Thoracic aorta (tissue), 2 donors: ENCODE measurements at places on chromosomes 12 and 14.

GRCh38 chr12:83092129-83092528 lies 405.4 kb downstream of the TMTC2 start:
- no peak for DNase-seq

DNA sequence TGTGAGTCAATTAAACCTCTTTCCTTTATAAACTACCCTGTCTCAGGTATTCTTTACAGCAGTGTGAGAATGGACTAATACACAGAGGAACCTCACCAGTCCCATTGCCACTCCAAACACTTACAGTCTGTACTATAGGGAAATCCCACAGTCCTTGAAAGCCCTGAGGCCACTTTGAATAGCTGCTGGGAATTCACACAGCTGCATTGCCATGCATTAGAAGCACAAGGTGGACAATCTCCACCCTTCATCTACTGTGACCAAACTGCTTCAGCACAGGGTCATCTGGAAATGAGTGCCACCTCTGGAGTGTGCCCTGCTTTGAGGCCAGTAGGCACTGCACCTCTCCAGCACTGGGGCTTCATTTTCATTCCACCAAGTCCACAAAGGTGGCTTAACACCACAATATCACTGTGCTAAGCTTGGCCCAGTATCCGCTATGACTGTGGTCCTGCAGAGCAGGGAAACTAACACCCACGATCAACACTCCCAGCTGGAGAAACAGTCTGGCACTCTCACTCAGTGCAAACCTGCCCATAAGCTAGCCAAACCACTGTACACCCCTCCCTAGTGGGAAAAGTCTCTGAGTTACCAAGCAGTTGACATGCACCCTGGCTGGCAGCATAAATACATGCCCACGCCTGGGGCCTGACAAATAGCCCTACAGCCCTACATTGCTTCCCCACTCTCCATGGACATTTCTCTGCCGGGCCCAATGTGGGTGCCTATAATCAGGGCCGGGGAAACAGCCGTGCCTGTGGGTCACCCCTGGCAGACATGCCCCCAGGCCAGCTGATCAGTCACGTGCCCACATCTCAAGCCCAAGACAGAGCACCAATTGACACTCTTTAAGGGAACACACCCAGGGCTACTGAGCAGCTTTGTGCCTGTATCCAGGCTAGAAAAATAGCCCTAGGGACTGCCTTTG lies 294.3 kb upstream of the MGAT4C start:
- no peak for DNase-seq

DNA sequence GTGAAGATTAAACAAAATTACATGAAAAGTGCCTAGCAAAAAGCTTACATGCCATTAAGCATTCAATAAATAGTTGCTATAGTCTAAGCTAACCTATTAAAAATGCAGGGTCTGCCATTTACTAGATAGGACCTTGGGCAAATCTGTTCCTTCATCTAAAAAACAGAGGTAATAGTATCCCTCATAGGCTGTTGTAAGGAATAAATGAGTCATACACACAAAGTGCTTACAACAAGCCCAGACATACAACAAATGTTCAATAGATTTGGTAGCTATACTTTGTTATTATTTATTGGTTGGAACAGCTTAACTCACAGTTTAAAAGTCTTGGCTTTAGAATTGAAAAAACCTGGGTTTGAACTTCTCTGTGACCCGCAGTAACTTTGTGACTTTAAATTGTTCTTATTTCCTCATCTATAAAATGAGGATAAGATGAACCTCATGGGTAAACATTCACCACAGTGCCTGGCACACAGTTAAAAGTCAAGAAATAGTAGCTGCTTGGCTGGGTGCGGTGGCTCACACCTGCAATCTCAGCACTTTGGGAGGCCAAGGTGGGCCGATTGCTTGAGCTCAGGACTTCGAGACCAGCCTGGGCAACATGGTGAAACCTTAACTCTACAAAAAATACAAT lies 24.7 kb downstream of the HEATR5A start:
- no peak for DNase-seq

- DNase-seq, result no peak
These were observed 1.3 kb upstream of the NR2C1 start for GRCh38 chr12:95074766-95075165.

- no peak for DNase-seq
These were observed 485.9 kb downstream of the APAF1 start for GRCh38 chr12:99130808-99131553.

DNA sequence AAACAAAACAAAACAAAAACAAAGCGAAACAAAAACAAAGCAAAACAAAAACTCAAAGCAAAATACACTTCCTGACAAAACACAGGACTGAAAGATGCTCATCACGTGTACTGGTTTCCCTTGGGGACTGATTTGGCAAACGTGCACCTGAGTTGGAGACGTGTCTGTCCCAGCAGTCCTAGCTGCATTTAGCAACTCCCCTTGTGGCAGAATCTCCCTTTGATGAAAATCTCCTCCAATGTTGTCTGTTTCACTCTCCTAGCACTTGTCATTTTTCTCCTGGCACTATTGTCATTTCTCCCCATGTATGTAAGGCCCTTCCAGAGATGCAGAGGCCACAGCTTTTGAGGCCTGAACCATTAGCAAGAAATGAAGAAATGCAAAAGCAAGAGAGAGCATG lies 6.8 kb upstream of the SLC24A4 start:
- DNase-seq, result no peak

GRCh38 chr14:58078471-58078870 lies 73.5 kb downstream of the ARMH4 start:
- no peak for DNase-seq

DNA sequence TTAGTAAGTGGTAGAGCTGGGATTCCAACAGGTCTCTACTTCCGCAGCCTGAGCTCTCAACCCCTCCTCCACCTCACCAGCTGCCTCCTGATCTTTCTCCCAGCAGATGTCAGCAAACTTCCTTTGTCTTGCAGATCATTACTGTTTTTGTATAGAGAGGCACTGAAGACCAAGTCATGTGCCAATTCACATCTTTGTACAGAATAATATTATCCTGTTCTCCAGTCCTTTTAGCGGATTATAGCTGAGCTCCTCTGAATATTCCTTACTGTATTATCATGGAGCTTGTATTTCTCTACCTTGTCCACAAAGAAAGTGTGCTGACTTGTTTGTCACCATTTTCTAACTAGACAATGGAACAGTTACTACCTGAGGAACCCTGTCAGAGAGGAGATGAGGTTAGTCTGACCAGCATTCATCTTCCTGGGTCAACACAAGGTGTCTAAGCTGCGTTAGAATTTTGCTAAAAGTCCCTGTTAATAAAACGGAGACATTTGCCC lies 142.3 kb upstream of the ARHGAP5 start:
- DNase-seq, result no peak

DNA sequence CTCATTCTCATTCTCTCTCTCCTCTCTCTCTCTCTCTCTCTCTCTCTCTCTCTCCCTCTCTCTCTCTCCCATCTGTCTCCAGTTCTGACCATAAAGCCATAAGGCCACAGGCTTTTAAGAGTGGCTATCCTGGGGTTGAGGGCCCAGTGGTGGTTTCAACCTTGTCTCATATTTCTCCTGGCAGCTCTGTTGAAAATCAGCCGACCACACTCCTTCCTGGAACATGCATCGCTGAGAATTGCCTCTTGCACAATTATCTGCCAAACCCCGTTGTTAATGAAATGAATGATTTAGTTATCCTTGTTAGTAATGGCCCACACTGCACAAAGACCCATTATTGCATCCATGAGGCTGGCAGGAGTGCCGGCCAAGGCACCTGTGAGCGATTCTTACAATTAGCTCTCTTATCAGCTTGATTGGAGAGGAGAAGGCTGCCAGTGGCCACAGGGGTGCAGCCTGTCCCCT lies 30.4 kb upstream of the KCNA5 start:
- DNase-seq, result no peak

DNA sequence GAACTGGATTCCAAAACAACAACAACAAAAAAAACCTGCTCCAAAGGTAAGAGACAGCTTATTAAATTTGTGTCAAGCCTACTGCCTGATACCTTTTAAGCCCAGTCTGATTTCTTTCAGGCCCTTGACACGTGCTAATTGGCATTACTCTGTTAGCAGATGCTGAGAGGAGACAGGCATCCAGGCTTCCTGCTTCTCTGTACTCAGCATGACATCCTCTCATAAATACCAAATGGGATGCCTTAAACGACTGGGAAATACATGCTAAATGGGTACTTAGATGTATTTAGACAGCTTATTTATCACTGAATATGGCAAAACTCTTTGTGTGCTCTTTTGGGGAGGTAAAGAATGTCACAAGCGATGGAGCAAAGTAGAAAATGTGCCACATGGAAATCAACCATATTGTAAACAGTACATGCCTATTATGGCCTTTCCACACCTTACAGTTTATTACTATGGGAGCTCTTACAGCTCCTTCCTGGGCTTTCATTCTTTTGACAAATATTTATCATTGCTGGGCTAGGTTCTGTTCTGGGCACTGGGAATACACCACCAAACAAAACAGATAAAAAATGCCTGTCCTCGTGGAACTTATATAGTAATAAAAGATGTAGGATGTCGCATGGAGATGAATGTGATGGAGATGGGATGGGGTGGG lies 11.5 kb upstream of the PCED1B start:
- DNase-seq, result no peak

GRCh38 chr12:76820888-76821482 lies 57.1 kb downstream of the ZDHHC17 start:
- no peak for DNase-seq

DNA sequence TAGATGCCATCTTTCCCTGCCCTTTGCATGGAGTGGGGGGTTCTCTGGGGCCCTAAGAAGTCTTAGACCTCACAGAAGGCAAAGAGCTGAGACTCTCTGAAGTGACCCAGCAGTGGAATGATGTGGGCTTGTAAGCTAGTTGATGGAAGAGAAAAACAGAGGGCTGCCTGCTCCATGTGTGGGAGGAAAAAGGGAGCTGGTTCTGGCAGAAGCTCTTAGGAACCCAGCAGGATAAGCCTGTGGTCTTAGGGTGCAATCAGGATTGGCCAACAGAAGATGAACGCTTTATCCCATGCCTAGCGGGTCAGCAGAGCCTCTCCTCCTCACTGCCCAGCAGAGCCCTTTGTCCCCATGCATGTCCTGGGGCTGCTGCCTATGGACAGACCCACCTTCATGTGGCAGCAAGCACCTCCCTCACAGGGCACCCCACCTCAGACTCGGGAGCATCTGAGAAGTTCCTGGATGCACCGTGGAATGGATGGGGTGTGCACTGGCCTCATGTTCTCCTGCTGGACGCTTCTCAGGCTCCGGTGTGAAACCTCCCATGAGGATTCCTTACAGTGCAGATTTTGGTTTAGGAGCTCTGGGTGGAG lies 152.7 kb downstream of the ADGRD1 start:
- DNase-seq, result no peak

DNA sequence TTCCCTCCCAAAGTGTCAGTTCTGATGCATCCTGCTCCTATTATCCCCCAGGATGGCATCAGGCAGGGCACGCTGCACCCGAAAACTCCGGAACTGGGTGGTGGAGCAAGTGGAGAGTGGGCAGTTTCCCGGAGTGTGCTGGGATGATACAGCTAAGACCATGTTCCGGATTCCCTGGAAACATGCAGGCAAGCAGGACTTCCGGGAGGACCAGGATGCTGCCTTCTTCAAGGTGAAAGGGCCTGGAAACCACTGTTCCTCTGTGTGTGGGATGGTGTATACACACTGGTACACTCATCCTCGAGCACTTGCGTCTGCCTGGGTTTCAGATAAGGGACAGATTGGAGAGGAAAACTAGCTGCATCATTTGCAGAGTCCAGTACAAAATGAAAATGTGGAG lies 1.0 kb downstream of the IRF9 start:
- no peak for DNase-seq

DNA sequence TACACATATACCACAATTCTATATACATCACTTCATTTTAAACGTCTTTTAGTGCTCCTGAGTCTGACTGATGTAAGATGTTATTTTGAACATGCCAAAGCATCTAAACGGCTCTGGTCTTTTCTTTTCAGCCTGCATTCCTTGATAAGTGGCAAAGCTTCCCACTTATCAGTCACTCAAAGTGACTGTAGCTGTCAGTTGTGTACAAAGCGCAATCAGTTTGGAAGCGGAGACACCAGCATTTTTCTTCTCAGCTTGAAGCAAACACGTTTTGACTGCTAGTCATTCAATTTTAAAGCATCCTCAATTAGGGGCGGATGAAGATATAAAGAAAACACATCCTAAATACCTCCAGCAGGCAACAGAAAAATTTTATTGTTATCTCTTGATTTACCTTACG lies 226.8 kb downstream of the SOX5 start:
- DNase-seq, result no peak

- no peak for DNase-seq
These were observed 43.7 kb upstream of the PHC1 start for GRCh38 chr12:8870586-8870985.

DNA sequence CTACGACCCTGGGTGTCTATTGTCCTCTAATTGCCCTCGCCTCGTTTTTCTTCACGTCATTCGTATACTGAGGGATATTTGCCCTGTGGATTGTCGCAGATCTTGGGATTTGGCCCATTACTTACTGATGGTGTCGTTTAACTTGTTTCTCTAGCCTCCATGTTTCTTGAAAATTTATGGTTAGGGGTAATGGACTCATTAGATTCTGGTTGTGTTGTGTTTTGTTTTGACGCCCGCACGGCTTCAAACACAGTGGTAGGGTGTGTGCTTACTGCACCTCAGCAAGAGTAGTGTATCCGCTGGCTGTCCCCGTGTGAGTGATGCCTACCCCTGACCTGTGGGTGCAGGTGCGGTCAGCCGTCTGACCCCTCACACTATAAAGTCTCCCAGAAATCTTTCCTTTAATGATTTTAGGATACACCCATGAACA lies 874 bp upstream of the RNU6-8 start:
- DNase-seq, result no peak

DNA sequence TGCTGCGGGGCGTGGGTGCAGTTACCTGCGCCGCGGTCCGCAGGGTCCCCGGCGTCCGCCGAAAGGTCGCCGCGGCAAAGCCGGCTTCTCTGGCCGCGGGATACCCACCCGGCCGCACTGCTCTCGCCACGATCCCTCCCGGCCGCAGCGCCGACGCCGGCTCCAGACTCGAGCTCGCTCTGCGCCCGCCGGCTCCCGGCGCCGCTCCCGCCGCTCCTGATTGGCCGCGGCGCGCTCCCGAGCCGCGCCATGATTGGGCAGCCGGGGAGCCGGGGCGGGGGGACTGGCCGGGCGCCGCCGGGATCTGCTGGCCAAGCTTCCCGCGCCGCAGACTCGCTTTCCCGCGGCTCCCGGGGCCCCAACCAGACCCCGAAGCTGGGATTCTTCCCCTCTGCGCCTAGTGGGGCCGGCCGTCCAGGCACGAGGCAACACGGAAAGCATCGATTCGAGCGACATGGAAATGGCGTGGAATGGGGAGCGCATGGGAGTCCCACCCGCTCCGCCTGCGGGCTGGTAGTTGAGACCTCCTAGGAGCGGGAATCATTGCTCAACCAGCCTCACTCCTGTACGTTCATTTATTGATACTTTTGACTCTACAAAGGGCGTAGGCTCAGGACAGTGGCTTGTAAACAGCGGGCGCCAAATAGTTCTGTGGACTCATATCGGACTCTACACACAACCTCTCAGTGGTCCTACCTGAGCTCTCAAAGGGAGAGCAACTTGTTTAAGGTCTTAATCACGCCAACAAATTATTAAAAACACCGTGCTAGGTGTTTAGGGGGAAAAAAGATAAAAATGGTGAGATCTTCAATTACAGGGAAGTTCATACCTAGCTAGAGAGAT lies 36.4 kb upstream of the STON2 start:
- DNase-seq, result no peak
